ENCODE measurements at places on chromosomes 16 and 17.

DNA sequence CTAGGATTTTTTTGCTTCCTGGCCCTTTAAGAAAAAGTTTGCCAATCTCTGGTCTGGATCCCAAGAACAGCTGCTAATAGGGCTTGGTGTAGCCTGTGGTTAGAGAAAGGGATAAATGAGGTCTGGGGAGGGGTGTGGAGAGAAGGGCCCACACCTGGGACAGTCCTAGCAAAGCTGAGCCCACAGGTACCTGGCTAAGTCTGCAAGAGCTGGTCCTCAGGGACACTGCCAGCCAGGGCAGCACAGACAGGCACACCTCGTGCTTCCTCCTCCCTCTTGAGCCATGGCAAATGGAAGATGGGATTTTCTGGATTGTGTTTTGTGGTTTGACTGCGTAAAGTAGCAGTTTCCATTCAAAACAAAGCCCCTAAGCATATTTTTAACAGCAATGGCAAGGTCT, 217.5 kb downstream of the SOX9 start:
- no peak for DNase-seq

DNA sequence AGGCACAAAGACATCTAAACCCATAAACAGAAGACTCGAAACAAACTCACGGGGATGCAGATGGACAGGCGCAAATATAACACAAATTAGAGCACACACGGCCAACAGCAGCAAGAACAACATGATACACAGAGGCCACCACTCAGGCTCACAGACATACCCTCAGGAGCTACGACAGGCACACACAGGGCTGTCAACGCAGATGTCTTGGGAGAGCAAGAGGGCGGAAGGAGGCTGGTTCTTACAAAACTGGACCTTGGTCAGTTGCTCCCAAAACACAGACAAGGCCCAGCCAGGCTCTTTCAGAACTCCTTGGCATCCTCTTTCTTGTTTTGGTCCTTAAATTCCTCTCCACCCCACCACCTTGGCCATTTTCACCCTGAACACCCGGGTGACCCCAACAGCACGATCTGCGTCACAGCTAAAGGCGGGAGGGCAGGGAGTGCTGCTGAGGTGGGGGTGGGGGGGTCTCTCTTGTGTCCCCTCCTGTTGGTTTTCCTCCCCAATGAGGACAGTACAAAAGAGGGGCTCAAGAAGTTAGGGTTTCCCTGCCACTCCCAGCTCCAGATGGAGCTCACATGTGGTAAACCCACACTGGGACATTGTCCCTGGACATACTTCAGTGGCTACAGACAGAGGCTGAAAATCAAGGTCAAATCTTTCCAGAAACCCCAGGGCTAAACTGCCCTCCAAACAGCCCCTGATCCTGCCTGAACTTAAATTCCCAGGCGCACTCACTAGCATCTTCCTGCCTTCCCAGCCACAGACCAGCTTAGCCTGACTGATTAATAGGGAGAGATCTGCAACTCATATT, 221.3 kb downstream of the C16orf78 start:
- DNase-seq, result no peak

DNA sequence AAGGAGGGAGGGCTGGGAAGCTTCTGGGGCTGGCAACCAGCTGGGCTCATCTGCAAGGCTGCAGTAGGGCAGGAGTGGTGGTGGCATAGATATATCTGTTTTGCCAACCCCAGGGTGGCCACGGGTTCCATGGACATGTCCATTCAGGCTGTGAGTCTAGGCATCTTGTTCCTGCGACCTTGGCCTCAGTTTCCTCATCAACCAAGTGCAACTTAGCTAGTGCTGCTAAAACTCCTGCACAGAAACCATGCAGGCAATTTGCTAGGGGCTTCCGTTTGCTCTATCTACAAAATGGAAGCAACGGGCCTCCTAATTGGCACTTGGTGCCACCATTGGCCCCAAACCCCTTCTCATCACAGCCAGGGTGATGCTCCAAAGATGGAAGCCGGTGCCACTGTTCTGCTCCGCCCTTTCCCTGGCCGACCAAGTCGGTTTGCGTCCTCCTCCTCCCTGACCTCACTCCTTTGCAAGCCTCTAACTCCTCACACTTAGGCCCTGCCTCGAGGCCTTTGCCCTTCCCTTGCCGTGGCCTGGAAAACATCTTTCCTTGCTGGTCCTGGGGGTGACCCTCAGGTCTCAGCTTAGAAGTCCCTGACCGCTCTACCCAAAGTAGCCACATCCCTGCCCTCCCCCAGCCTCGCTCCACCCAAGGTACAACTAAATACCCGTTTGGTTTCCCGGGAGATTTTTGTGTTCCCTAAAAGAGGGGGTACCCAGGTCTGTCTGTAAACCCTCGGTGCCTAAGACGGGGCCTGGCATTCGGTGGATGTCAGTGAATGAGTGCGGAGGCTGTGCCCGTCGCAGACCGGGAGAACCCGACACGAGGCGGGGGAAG, 1.2 kb downstream of the SREBF1 start:
- no peak for DNase-seq

DNA sequence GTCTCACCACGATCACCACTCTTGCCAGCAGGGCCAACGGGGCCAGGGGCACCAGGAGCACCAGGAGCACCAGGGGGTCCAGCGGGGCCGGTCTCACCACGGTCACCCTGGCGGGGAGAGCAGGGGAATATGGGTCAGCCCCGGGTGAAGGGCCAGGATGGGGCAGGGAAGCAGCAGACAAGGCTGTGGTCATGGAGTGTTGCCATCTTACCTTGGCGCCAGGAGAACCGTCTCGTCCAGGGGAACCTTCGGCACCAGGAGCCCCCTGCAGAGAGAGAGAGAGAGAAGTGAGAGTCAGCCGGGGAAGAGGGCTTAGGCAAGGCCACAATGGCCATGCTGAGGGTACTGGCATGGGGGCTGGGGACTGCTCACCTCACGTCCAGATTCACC, 12.9 kb downstream of the COL1A1 start:
- no peak for DNase-seq

DNA sequence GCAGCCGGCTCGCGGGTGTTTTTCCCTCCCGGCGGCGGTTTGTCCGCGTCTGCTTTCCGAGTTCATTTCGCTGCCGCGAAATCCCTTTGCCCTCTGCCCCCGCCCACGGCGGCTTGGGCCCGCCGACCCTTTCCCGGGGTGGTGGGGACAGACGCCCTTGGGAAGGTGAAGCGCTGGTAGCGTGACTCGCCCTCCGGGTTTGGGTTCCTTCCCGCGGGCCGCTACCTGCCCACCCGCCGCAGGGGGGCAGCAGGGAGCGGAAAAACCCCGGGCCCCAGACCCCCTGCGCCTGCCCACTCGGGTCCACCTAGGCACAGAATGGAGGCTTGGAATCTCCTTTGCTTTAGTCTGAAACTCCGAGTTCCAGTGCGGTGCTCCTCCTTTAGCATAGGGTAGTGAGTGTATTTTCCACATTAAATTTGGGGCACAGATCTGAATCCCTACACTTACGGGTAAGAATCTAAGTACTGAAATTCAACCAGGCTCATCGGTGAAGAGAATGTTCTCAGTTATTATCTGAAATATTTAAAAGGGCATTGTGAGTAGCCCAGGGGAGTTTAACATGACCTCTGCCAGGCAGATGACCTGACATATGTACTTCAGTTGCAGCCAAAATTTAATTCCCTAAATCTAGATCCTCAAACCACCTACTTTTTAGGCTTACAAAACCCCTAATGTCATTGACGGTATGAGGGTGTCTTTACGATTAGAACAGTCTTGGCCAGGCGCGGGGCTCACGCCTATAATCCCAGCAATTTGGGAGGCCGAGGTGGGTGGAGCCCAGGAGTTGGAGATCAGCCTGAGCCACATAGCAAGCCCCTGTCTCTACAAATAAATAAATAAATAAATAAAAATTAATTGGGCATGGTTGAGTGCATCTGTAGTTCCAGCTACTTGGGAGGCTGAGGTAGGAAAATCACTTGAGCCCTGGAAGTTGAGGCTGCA, 1.0 kb downstream of the NME2 start:
- peak; percentile 18 for DNase-seq

GRCh38 chr16:82034981-82035612, at the start of gene HSD17B2:
Gene HSD17B2 (plus strand): TSS chr16:82035253. CDS start chr16:82035425, 172 bp downstream.
- no peak for DNase-seq

DNA sequence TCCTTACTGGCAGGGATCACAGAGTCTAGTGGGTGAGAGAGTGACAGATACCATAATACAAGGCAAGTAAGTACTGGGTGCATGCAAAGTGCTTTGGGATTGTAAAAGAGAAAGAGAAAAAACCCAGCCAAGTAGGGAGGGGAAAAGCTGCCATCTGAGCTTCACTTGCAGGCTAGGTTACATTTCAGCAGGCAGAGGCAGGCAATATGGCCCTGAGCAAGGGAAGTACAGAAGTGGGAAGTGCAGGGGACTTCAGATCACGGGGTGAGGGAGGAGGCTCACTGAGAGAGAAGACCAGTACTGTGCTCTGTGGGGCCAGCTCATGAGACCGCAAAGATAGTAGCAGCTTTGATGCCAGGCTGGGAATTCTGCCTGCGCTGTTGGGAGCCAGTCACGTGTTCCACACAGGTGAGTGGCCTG, 230.6 kb downstream of the MSI2 start:
- DNase-seq, result no peak

GRCh38 chr16:24983561-24983960, 31.6 kb downstream of the ARHGAP17 start:
- no peak for DNase-seq

DNA sequence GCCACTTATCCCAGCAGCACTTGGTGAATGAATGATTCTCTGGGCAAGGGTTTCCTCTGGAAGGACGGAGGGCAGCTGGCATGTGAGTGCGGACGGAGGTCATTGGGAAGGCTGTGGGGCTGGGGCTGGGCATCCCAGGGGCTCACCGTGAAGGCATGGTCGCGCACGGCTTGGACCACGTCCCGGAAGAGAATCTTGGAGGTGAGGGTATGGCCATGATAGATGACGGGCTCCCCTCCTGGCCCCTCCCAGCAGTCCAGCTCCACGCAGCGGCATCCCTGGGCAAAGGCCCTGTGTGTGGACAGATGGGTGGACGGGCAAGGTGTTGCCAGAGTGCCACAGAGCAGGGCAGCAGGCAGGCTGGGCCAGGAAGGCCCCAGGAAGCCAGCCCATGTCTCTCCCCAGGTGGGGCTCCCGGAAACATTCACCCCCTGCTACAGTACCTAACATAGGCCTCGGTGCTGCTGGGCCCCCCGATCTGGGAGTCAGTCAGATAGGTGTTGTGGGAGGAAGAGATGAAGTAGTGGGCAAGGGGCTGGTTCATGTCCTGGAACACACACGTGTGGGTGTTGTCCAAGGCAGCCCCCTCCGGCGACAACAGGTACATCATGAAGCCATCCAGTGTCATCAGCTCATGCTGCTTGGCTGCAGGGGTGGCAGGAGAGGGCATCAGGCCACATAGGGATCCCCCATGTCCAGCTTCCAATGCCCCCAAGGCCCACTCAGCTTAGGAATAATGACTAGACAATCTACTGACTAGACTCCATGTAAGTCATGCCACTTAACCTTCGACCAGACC, 14.3 kb downstream of the PLCD3 start:
- no peak for DNase-seq

DNA sequence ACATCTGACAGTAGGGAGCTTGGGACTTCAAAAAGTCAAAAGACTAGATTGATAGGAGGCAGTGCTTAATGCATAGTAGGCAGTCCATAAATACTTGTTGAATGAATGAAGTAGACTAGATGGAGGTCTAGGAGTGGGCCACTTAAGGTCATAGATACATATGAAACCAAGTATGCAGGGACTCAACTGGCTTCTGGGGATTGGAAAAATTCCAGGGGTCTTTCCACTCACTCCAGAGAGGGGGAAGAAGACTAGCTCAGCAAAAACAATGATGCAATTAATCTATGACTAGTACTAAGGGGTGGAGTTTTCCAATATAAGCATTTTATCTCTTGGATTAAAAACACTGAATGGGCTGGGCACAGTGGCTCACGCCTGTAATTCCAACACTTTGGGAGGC, 298.3 kb upstream of the XYLT1 start:
- no peak for DNase-seq

DNA sequence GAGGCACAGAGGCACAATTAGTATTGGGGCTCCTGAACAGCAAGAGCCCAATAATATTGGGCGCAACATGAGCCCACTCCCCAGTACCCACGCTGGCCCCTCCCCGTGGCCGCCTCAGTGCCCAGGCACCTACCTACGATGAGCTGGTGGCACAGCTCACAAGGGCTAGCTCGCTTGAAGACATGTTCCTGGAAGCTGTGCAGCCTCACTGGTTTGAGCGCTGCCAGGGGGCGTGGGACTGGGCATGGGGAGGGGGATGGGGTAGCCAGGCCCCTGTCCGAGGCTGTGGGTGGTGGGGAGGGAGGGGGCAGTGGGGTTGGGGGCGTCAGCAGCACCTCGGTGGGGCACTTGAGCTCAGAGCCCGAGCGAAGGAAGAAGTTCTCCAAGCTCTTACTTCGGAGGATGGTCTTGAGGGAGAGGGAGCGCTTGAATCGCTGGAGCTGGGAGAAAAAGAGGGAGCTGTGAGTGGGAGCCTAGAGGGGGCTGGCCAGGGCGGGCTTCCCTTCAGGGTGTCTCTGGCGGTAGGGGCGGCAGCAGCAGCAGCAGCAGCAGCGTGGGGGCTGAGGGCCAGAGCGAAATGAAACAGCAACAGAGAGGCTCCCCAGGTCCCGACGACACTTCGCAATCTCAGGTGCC, 7.9 kb downstream of the STAC2 start:
- no peak for DNase-seq

GRCh38 chr17:35679007-35679682, 52.3 kb upstream of the RASL10B start:
- no peak for DNase-seq

DNA sequence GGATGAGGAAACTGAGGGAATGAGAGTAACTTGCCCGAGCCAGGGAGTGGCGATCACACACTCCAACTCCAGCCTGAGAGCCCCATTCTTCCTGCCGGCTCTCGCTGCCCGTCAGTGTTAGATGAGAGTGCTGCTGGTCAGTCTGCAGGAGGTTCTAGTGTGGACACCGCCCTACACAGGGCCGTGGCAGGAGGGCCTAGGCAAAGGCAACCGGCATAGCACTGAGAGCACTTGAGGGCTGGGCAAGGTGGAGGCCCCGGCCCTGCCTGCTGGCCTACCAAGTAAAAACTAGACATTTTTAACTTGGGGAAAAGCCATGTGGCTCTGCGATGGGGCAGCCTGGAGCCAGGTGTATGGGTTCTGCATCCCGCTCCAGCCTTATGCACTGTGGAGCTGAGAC, 354.8 kb downstream of the SEC14L1 start:
- no peak for DNase-seq
